ENCODE measurements at places on chromosomes 11 and 22.

DNA sequence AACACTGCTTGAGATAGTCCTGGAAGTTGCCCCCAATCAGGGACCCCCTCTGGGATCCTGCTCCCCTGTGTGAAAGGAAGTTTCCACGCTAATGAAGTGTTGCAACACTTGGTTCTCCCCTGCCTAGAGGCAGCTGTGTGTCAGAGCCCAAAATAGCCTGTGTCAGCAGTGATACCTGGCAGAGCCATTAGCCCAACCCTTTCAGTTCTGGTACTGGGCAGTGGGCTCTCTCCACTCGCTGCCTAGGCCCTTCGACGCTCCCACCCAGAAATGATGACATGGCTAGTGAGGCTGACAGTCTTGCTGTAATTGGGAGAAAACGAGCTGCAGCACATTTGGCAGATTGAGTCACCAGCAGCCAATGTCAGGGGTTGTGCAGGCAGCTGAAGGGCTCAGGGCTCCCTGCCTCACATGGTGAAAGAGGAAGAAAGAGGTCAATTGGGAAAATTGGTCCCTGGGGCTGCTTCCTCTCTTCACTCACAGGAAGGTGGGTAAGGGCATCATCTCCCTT, 1.4 kb upstream of the NXF1 start:
- H3K4me3 ChIP-seq, result no peak overlapping the region
- no peak for DNase-seq
- H3K4me1 ChIP-seq, result no peaks in the 10 kb centered on the region
- H3K27me3 ChIP-seq, result no peaks in the 10 kb centered on the region
- H3K36me3 ChIP-seq, result peaks cover 15% of the 10 kb centered on the region

GRCh38 chr22:38289583-38290082, 16.8 kb upstream of the TMEM184B start:
- peaks cover 3% of the 10 kb centered on the region for H3K4me1 ChIP-seq
- no peak overlapping the region for H3K27ac ChIP-seq
- no peaks in the 10 kb centered on the region for H3K27me3 ChIP-seq
- H3K36me3 ChIP-seq, result peaks cover 22% of the 10 kb centered on the region

GRCh38 chr22:44182588-44183286, 2.0 kb downstream of the PARVG start:
- no peak overlapping the region for H3K27ac ChIP-seq
- H3K27me3 ChIP-seq, result no peaks in the 10 kb centered on the region
- H3K4me3 ChIP-seq, result no peak overlapping the region
- no peaks in the 10 kb centered on the region for H3K36me3 ChIP-seq
- no peak for DNase-seq

DNA sequence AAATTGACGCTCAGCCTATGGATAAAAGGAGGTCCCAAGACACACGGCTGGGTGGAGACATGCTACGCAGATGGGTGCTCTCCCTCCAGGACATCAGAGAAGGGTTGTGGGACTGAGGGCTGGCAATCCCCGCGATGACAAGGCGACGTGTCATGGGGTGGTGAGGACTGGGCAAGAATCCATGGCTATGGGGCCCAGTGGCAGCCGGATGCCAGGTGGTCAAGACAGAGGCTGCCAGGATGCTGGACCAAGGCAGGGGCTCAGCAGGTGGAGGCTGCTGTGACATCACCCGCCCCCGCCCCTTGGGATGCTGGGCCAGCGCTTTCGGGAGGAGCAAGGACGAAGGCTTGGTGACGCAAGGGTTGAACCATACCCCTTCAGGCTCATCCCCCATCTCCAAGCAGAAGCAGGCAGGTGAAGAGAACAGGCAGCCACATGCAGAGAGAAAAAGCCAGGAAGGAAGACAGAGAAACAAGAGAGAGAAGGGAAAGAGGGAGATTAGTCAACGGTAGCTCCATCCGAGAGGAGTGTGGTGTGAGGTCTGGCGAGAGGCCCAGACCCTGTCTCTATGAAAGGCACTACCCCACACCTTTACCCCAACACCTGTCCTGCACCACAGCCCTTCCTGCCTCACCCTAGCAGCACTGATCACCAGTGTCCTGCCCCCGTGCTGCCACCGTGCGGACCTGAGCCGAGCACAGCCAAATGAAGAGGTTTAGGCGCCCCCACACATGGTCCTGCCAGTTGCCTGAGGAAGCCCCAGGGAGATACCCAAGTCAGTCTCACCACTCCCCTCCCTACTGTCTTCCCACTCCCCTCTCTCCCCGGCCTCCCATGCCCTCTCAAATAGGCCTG, 24.1 kb upstream of the RASL10A start:
- H3K4me3 ChIP-seq, result no peak overlapping the region
- no peak overlapping the region for H3K27ac ChIP-seq
- no peak for DNase-seq

- H3K4me3 ChIP-seq, result no peak overlapping the region
- DNase-seq, result no peak
- H3K27ac ChIP-seq, result no peak overlapping the region
- H3K4me1 ChIP-seq, result no peaks in the 10 kb centered on the region
Measured at GRCh38 chr11:11043721-11044120, 185.9 kb upstream of the ZBED5 start.

GRCh38 chr11:19915808-19916207, 203.2 kb downstream of the NAV2 start:
- no peak overlapping the region for H3K4me3 ChIP-seq
- no peaks in the 10 kb centered on the region for H3K27me3 ChIP-seq

GRCh38 chr11:38278457-38279141, 1680.6 kb upstream of the RAG2 start:
- no peaks in the 10 kb centered on the region for H3K4me1 ChIP-seq
- no peak for DNase-seq
- H3K36me3 ChIP-seq, result no peaks in the 10 kb centered on the region
- no peak overlapping the region for H3K27ac ChIP-seq
- no peaks in the 10 kb centered on the region for H3K27me3 ChIP-seq

- no peak for DNase-seq
- no peak overlapping the region for H3K27ac ChIP-seq
- H3K27me3 ChIP-seq, result no peaks in the 10 kb centered on the region
- H3K4me3 ChIP-seq, result no peak overlapping the region
- H3K4me1 ChIP-seq, result peaks cover 1% of the 10 kb centered on the region
Measured at GRCh38 chr11:85723088-85723487, 37.1 kb upstream of the CCDC89 start.

DNA sequence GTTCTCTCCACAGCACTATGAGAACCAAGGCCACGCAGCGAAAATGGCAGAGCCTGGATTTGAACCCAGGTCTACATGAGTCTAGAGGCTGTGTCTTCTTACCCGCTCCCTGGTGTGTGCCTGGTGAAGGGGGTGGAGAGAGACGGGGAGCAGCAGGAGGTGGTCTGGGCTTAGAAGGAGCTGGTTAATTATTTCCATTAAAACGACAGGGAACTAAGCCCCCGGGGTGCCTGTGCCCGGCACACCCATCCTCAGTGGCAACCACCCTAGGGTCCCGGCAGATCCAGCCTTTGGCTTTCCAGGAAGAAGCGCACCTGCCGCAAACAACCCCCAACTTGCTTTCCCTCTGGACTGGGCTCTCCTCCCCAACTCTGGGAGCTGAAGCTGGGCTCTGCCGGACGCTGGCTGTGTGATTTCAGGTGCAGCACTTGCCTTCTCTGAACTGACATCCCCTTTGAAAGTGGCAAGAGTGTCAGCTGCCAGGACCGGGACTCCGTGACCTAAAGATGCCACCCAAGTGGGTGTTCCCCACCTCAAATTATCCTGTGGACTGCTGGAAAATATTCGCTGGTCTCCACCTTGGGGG, 35.8 kb downstream of the MN1 start:
- no peak overlapping the region for H3K4me3 ChIP-seq
- DNase-seq, result no peak
- H3K27ac ChIP-seq, result no peak overlapping the region
- H3K36me3 ChIP-seq, result no peaks in the 10 kb centered on the region
- H3K4me1 ChIP-seq, result no peaks in the 10 kb centered on the region

DNA sequence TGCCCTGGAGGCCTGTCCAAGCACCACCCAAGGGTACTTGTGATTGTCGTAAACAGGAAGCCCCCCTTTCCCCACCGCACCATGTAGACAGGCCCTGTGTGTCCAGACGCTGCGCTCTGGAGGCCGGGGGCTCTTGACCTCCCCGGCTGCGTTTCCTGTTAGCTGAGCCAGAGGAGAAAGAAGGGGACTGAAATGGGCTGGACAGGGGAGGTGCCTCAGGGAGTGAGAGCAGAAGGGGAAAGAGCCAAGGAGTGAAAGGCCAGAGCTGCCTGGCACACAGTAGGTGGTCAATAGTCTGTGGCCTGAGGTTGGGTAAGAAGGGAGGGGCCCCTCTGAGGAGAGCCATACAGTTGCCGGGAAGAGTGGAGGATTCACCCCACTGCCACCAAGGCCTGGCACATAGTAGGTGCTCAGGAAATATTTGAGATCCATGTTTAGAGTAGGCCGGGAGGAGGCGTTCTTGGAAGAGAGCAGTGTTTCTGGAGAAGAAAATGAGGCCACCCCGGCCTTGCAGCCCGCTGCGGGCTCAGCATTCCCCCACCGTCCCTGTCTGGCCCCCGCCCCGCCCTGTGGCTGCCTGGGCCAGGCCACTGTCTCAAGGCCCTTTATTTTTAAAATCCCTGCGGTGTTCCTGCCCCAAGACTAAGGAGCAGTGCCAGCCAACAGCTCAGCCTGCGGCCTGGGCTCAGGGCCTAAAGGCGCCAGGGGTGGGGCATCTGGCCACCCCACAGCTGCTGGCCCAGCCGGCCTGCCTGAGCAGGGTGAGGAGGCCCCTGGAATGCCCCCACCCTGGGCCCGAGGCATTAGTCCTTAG, 13.6 kb upstream of the CDC42EP1 start:
- H3K4me1 ChIP-seq, result peaks cover 5% of the 10 kb centered on the region
- peak overlapping the region; percentile 57 for H3K4me3 ChIP-seq
- 0 out of 2 replicates have a peak, but pooled peaks cover 3% of the 10 kb centered on the region for H3K27me3 ChIP-seq
- H3K36me3 ChIP-seq, result no peaks in the 10 kb centered on the region

DNA sequence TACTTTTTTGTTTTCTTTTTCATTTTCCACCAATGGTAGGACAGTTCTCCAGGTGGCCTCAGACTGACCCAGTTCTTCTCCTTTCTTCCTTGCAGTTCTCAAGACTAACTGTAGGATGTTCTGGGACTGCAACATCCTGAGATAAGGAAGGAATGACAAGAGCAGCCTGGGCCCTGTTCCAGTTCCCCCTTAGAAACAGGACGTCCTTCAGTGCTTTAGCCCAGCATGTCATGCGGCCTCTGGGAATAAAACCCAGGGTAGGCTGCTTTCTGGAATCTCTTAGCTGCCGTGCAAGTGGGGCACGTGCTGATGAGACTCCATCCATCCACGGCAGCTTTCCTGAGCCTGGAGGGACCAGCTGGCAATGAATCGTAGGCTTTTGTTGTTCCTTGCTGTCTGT, 24.0 kb upstream of the CADM1 start:
- H3K27ac ChIP-seq, result no peak overlapping the region
- H3K4me3 ChIP-seq, result peak overlapping the region; percentile 33
- H3K36me3 ChIP-seq, result no peaks in the 10 kb centered on the region
- H3K27me3 ChIP-seq, result no peaks in the 10 kb centered on the region

GRCh38 chr11:73398721-73399120, 22.5 kb downstream of the RELT start:
- H3K27me3 ChIP-seq, result no peaks in the 10 kb centered on the region
- H3K4me3 ChIP-seq, result no peak overlapping the region
- peaks cover 3% of the 10 kb centered on the region for H3K4me1 ChIP-seq

DNA sequence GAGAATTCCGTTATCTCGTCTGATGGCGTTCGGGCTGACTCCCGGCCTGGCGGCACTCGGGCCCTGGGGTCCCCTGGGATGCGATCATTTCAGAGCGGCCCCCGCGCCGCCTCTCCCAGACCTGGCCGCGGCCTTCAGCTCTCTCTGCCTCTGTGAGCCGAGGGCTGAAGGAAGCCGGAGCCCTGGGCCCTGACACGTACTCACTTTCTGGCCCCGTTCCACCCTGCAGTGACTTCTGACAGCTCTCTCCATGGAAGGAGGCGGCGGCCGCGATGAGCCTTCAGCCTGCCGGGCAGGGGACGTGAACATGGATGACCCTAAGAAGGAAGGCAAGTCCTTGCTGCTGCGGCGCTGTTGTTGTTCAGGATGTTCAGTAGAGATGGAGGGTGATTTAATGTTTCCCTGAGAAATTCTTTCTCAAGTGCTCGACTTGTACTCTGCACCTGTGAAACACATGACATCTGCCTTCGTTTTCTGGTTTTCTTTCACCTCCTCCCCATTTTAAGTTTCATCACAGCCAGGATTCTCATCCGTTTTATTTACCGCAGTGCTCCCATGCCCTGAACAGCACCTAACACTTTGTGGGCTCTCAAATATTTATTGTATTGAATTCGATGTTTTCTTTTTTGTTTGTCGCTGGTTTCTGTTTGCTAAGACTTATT, 612 bp downstream of the GTSE1 start:
- H3K36me3 ChIP-seq, result peaks cover 15% of the 10 kb centered on the region
- no peaks in the 10 kb centered on the region for H3K27me3 ChIP-seq
- no peak for DNase-seq
- no peak overlapping the region for H3K27ac ChIP-seq
- 0 out of 2 replicates have a peak, but pooled peaks cover 11% of the 10 kb centered on the region for H3K4me1 ChIP-seq

DNA sequence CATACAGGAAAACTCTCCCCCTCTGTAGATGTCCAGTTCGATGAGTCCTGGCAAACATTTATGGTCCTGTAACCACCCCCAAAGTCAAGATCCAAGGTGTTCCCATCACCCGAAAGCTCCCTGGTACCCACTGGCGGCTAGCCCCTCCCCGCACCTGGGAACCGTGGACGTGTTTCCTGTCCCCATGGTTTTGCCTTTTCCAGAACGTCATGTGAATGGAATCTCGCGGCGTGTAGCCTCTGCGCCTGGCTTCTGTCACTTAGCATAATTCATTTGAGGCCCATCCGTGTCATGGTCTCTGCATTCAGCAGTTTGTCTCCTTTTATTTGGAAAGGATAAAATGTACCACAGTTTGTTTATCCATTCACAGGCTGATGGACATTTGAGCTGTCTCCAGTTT, 106.3 kb downstream of the KCNQ1 start:
- H3K4me1 ChIP-seq, result no peaks in the 10 kb centered on the region
- no peak for DNase-seq
- H3K27me3 ChIP-seq, result peaks cover 64% of the 10 kb centered on the region
- H3K27ac ChIP-seq, result no peak overlapping the region
- no peaks in the 10 kb centered on the region for H3K36me3 ChIP-seq

DNA sequence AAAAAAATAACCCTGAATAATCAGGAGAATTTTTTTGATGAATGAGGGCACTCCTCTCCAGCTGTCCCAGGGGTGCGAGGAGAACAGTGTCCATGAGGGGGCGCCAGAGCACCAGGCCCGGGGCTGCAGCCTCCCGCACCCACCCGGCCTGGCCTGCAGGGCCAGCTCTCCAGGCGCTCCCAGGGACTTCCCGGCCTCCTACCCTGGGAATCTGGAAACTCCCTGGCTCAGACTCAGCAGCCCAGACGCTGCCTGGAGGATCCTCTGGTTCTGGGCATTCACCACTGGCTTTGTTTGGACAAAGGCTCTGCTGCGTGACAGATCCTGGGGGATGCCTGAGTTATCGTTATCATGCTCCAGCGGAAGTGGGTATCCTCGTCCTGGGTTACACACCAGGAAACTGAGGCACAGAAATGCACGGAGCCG, 31.0 kb downstream of the MCM5 start:
- H3K4me3 ChIP-seq, result no peak overlapping the region
- peaks cover 4% of the 10 kb centered on the region for H3K4me1 ChIP-seq
- peak; percentile 98 for DNase-seq
- no peak overlapping the region for H3K27ac ChIP-seq
- H3K27me3 ChIP-seq, result no peaks in the 10 kb centered on the region
- H3K36me3 ChIP-seq, result peaks cover 32% of the 10 kb centered on the region

Measured in H1 (cell line).